ENCODE measurements at places on chromosomes 16 and 17.

DNA sequence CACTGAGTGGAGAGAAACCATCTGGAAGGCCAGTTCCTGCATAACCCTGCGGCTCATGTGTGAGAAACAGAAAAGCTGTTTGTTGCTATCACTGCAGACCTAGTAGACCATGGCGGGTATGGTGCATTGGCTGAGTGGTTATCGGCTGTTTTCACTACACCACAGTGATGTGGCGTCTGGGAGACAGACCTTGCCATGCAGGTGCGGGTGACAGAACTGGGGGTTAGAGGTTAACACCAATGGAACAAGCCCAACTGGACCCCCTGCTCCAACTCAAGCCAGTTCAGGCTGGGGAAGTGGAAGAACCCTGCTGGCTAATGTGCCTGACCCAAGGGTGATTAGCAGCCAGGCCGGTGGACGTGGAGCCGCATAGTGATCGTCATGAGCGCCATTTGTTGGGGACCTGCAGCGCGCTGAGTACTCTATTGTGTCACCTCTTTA lies 91.9 kb downstream of the IRF8 start:
- DNase-seq = no peak
- H3K4me1 ChIP-seq = peaks cover 4% of the 10 kb centered on the region
- no peak overlapping the region for H3K27ac ChIP-seq
- no peaks in the 10 kb centered on the region for H3K27me3 ChIP-seq
- no peaks in the 10 kb centered on the region for H3K36me3 ChIP-seq

DNA sequence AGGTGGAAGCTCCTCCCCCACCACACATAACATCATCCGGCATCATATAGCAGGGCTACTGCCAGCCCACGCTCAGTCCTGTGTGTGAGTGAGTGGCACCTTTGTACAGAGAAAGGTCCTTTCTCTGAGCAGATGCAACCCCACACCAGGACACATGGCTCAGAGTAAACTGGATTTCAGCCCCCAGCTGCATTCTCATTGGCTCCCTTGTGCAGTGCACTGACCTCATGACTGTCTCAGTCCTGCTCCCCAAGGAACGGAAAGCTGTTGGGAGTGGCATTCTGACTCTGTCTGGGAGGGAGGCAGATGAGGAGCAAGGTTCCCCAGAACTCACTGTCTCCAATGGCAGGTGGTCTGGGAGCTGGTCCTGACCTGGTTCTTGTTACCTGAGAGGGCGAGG lies 244.1 kb downstream of the PHKB start:
- no peak overlapping the region for H3K4me3 ChIP-seq
- no peaks in the 10 kb centered on the region for H3K4me1 ChIP-seq

DNA sequence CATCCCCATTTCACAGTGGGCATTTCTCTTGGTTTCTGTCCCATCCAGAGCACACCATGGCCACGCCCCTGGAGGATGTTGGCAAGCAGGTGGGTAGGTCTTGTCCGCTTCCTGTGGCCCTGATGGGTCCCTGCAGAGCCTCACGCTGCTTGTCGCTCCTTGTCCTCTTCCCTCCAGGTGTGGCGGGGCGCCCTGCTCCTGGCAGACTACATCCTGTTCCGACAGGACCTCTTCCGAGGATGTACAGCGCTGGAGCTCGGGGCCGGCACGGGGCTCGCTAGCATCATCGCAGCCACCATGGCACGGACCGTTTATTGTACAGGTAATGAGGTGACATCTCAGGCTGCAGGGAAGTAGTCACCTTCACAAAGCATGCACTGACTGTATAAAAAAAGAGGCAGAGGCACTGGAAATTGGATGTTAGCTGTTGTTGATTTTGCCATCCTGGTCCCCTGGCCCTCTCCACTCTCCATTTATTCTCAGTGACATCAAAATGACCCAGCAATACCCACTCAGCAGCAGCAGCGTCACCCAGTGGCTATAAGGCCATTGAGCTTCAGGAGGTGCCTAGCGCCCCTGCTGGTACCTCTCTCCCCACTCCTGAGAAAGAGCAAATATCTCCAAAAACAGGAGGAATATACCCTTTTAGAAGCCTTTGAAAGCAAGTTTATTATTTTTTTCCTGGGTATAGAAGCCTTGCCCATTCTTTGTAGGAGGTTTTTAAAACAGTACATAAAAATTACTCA lies 13.7 kb downstream of the METTL22 start:
- peaks cover 100% of the 10 kb centered on the region for H3K36me3 ChIP-seq
- H3K27me3 ChIP-seq = no peaks in the 10 kb centered on the region
- no peak overlapping the region for H3K4me3 ChIP-seq
- DNase-seq = no peak
- H3K27ac ChIP-seq = no peak overlapping the region
- no peaks in the 10 kb centered on the region for H3K4me1 ChIP-seq

DNA sequence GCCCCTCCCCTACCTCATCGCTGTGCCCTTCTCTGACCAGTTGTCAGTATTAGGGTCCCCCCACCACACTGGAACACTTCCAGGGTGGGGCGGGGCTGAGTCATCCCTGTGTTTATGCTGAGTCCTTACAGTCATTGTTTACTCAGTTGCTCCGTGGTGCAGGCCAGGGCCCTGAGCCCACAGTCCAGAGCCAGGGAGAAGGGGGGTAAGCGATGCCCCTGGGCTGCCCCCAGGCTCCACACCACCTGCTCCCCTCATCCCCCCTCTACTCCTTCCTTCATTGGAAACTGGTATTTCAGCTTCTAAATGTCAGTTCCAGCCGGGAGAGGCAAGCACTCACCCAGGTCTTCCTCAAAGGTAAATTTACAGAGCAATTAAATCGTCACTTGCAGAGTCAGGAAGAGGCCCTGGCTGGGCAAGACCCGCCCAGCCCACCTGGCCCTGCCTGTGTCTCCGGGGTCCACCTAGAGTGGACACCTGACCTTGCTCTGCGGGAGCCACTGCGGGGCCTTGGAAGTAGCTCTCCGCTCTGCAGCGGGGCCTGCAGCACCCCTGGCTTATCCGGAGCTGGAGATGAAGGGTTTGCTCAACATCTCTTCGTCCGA lies 4.8 kb downstream of the ATP2A3 start:
- H3K36me3 ChIP-seq = no peaks in the 10 kb centered on the region
- H3K27ac ChIP-seq = no peak overlapping the region
- H3K27me3 ChIP-seq = peaks cover 33% of the 10 kb centered on the region
- H3K4me3 ChIP-seq = no peak overlapping the region

DNA sequence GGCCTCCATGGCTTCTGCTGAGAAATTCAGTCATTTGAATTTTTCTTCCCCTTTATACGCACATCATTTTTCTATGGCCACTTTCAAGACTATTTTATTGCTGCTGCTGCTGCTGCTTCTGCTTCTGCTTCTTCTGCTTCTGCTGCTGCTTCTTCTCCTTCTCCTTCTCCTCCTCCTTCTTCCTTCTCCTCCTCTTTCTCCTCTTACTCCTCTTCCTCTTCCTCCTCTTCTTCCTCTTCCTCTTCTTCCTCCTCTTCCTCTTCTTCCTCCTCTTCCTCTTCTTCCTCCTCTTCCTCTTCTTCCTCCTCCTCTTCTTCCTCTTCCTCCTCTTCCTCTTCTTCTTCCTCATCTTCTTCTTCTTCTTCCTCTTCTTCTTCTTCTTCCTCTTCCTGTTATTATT lies 22.4 kb downstream of the CPD start:
- DNase-seq = no peak
- H3K27ac ChIP-seq = no peak overlapping the region
- H3K36me3 ChIP-seq = no peaks in the 10 kb centered on the region
- H3K4me3 ChIP-seq = no peak overlapping the region
- no peaks in the 10 kb centered on the region for H3K27me3 ChIP-seq

GRCh38 chr17:51427323-51427811 lies 167.0 kb downstream of the UTP18 start:
- no peak overlapping the region for H3K4me3 ChIP-seq
- H3K4me1 ChIP-seq = no peaks in the 10 kb centered on the region
- H3K27ac ChIP-seq = no peak overlapping the region
- H3K27me3 ChIP-seq = no peaks in the 10 kb centered on the region

GRCh38 chr17:41396996-41397660 lies at the start of gene KRT31:
Gene KRT31 (minus strand): TSS chr17:41397608. CDS start chr17:41397539, 69 bp downstream.
- H3K4me1 ChIP-seq = peaks cover 6% of the 10 kb centered on the region
- H3K4me3 ChIP-seq = no peak within 1 kb of the TSS
- H3K27ac ChIP-seq = no peak within 1 kb of the TSS
- no peaks in the 10 kb centered on the region for H3K27me3 ChIP-seq

Data from esophagus squamous epithelium (tissue), 5 donors.